GM12878 (cell line): ENCODE measurements at places on chromosomes 4 and X. TPM values are rescaled to one million over a fixed set of nuclear protein-coding genes. Genes with fewer than 3 reads are reported as not detected.

DNA sequence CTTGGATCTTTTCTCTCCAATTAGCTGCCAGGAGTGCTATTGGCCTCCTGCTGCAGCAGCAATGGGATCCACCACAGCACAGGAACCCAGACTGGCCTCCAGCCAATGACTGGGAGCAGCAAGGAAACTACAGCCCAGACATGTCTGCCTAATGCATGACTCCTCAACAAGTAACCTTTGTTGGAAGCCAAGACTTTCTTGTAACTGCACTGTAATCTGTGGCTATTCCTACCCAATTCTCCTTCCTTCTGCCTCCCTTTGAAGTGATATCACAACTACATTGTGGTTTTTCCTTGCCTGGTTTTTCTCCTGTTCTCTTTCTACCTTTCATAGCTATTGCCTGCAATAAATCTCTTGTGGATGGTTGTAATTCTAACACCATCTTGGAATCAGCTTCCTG, 39.8 kb downstream of the SNCA start:
- no peak for DNase-seq
- H3K27ac ChIP-seq, result no peak overlapping the region
- no peaks in the 10 kb centered on the region for H3K36me3 ChIP-seq
- H3K4me3 ChIP-seq, result no peak overlapping the region
- H3K27me3 ChIP-seq, result no peaks in the 10 kb centered on the region

FAT4 gene
- 0.03 TPM in 1 of 2 replicates, not detected in the other for total RNA-seq

DNA sequence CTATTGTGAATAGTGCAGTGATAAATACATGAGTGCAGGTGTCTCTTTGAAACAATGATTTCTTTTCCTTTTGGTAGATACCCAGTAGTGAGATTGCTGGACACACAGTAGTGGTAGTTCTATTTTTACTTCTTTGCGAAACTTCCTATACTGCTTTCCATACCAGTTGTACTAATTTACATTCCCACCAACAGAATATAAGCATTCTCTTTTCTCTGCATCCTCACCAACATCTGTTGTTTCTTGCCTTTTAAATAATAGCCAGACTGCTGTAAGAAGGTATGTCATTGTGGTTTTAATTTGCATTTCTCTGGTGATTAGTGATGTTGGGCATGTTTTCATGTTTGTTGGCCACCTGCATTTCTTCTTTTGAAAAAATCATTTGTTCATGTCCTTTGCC, 105.9 kb downstream of the COL4A6 start:
- no peaks in the 10 kb centered on the region for H3K36me3 ChIP-seq
- H3K27ac ChIP-seq, result no peak overlapping the region
- no peaks in the 10 kb centered on the region for H3K4me1 ChIP-seq
- no peaks in the 10 kb centered on the region for H3K27me3 ChIP-seq
- no peak overlapping the region for H3K4me3 ChIP-seq
- peak; percentile 4 for DNase-seq

- no peak overlapping the region for H3K27ac ChIP-seq
- no peak overlapping the region for H3K4me3 ChIP-seq
- no peaks in the 10 kb centered on the region; the same call in 1 of the 2 replicates for H3K27me3 ChIP-seq
- no peaks in the 10 kb centered on the region for H3K36me3 ChIP-seq
- no peaks in the 10 kb centered on the region for H3K4me1 ChIP-seq
Measured at GRCh38 chr4:123524958-123525628, 128.5 kb downstream of the SPRY1 start.

DNA sequence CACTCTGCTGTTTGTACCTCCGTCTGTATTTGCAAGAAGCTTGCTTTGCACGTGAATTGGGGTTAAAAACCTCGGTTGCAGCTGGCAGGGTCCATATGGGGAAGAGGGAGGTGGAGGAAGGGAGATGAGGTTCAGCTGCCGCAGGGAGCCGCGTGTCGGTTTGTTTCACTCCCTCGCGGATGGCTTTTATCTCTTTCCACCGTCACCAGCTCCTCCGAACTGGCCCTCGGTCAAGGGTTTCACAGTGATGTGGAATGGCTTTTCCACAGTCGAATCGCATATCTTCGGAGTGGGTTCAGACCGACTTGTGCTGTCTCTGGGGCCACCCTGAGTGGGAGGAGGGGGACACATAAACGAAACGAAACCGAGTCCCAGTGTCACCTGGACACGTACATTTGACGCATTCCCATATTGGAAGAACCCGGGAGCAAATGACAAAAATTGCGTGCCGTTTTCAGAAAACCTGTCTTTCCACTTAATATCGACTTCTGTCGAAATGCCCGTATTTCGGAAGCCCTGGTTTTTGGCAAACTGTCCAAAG, 929 bp downstream of the ZBTB33 start:
- peaks cover 4% of the 10 kb centered on the region; the same call in 1 of the 2 replicates for H3K36me3 ChIP-seq
- DNase-seq, result no peak
- no peaks in the 10 kb centered on the region for H3K27me3 ChIP-seq
- peak overlapping the region; percentile 69 for H3K4me3 ChIP-seq
- H3K27ac ChIP-seq, result peak overlapping the region; percentile 68

GRCh38 chr4:184169225-184169867, 48.3 kb downstream of the ENPP6 start:
- no peak overlapping the region for H3K27ac ChIP-seq
- no peak overlapping the region for H3K4me3 ChIP-seq
- no peaks in the 10 kb centered on the region for H3K36me3 ChIP-seq
- no peaks in the 10 kb centered on the region for H3K4me1 ChIP-seq

GRCh38 chr4:123966990-123967769, 570.6 kb downstream of the SPRY1 start:
- H3K4me3 ChIP-seq, result no peak overlapping the region
- no peaks in the 10 kb centered on the region for H3K27me3 ChIP-seq
- no peaks in the 10 kb centered on the region for H3K36me3 ChIP-seq
- no peak overlapping the region for H3K27ac ChIP-seq

MSX1 gene
- 0.18 and 0.24 TPM in 2 replicates for total RNA-seq
